SHP77 (cell line): ENCODE measurements at places on chromosomes 2 and 18.
A peak's percentile ranks its signal among the peaks of the same experiment; 100 is the strongest.

DNA sequence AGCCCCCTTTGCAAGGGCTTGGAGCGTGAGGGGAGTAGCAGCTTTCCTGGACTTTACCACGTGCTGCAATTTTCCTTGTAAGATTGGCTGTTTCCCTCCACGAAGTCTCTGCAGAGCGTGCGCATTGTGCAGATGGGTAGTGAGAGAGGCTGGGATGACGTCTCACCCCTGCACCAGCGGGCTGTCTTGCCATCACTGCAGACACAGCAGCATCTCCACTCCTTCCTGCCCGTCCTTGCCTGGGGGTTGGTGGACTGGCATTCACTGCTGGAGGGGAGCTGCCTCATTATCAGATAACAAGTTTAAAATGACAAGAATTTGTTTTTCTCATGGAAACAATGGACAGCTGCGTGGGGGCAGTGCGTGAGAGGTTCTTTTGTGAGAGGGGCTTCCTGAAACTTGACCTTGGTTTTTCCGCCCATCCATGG, 45.3 kb upstream of the HS6ST1 start:
- DNase-seq: no peak

DNA sequence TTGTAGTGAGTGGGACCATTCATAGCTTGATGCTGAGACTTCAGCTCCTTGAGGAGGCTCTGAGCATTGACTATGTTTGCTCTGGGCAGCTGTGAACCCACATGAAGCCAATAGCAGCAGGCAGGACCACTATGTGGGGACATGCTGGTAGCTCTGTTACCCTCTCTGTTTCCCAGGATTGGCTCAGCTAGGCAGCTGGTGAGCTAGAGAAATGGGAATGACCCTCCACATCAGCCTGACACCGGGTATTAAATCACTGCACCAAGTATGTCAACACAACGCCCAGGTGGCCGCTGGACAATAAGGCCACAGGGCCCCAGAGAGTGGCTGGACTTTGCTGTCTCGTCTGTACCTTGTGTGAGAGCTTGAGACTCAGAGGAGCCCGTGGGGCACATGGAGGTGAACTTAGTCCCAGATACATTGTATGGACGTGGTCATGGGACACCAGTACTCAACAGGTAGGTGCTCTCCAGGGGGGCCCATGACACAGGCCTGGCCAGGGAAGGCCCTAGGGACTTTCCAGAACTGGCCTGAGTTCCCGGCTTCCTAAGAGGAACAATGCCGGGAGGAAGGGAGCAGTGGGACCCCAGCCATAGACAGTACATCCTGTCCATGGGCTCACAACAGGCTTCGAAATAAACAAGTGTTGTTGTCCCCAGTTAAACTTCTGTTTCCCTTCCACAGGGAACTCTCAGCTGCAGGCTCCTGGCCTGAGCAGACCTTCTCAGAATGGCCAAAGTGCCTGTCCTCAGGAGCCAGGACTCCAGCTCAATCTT, 35.2 kb downstream of the HS1BP3 start:
- no peak for DNase-seq

GRCh38 chr2:168470320-168471162, 14.5 kb downstream of the CERS6 start:
- DNase-seq: no peak

DNA sequence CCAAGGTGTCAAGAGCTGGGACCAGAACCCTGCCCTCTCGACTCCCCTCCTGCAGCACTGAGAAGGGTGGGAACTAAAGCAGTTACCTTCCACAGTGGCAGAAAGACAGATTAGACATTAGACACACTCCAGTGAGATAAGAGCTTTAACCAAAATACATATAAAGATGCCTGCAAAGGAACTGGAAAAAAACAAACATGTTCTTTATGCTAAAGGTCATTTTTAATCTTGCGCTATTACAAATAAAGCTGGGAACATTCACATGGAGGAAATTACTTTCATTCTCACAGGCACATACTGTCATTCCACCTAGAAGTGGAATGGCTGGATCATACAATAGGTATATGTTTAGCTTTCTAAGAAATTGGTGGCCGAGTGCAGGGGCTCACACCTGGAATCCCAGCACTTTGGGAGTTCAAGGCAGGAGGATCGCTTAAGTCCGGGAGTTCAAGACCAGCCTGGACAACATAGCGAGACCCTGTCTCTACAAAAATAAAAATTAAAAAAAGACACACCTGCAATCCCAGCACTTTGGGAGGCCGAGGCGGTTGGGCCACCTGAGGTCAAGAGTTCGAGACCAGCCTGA, 41.9 kb downstream of the C2orf76 start:
- DNase-seq: no peak

DNA sequence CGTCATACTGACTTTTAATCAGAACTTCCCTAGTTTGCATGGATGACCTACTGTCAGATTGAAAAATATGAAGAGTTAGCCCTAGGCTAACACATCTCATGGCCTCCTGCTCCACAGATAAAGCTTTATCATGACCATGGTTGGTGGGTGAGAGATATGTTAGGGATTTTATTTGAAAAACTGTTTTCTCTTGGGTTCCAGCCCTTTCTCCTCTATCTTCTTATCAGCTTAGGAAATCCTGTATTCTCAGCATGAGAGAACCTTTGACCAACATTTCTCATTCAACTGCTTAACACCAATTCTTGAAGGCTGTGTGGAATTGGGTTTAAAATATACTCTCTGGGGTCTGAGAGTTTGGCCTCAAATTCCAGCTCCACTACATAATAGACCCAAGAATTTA, 1407.0 kb upstream of the CELF4 start:
- DNase-seq: no peak

DNA sequence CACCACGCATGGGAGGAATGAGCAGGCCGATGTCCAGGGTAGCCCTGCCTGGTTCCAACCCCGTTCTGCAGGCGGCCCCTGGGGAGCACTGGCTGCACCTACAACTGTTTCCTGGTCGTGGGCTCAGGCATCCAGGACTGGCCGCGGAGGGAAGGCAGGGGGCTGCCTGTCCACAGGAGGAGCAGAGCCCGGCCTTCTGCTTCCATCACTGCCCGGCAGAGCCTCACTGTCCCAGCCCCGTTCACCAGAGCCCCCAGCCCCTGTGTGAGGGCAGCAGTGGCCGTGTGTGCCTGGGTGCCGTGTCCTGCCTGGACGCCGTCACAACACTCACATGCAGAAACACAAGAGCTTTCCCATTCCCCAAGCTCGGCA, 56.2 kb downstream of the KCNG2 start:
- no peak for DNase-seq

DNA sequence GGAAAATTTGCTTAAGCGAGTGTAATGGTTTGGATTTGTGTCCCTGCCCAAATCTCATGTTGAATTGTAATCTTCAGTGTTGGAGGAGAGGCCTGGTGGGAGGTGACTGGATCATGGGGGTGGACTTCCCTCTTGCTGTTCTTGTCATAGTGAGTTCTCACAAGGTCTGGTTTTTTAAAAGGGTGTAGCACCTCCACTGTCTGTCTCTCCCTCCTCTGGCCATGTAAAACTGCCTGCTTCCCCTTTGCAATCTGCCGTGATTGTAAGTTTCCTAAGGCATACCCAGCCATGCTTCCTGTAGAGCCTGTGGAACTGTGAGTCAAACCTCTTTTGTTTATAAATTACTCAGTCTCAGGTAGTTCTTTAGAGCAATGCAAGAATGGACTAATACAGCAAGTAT, 6.6 kb downstream of the YIPF4 start:
- no peak for DNase-seq

DNA sequence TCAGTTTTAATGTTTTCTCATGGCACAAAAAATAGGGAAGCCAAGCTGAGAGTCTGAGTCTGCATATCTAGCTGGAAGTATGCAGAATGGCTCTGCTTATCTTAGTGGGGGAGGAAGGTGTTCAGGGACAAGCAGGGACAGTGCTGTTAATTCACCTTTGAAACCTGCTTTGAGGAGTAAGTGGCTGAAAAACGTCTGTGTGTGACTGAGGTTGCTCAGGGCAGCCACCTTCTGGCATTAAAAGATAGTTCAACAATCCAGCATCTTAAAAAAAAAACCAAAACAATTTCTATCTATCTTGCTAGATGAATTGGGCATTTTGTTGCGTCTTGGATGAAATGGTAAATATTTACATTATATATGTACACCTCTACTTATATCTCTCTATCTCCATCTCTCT, 2.0 kb upstream of the TRPM8 start:
- no peak for DNase-seq

- no peak for DNase-seq
Observed at GRCh38 chr18:13627639-13628038, 98.7 kb downstream of the FAM210A start.

GRCh38 chr2:126534478-126534877, 121.5 kb upstream of the GYPC start:
- DNase-seq: no peak

DNA sequence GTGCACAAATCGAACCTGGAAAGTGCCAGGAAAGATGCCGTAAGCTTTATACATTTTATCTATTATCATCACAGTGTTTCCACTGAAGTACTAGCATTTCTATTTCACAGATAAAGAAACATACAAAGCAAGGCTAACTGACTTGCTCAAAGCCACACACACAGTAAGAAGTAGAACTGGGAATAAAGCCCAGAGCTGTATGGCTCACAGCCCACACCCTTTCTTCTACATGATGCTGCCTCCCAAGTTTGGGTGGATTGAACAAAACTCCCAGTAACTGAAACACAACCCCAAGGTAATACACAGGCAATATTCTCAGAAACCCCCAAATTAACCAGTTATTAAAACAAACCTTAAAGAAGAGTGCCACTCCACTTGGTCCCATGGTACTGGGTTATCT, 11.2 kb downstream of the SAP130 start:
- no peak for DNase-seq

DNA sequence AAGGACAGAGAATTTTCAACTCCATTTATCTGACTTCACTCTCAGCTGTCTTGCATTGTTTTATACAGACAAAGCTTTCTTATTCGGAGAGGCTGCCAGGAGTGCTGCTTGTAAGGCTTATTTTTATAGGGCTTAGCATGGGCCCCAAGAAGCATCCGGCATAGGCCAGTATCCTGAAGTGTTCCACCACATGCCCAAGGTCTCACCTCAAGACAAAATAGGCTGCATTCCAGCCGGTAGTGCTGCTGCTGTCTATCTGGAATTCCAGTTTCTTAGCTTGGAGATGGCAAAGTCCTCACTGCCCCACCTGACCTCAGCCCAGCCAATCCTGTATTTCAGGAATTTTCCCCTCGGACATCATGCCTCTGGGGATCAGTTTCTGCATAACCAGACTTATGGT, 47.6 kb upstream of the MCFD2 start:
- DNase-seq: no peak

DNA sequence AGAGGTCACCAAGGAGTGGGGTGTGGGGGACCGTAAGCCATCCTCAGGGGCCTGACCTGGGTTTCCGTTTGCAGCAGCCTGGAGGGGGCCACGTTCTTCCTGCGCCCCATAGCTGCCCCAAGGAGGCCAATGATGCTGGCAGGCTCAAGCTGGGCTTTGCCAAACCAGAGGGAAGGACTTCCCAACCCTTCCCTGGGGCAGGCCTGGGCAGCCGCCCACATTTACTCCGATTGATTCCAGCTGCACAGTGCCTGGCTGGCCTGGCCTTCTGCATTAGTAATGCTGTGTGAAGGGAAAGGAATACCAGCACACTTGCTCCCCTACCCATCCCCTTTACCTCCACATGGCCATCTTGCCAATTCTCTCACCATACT, 360.6 kb upstream of the SLC14A2 start:
- no peak for DNase-seq

DNA sequence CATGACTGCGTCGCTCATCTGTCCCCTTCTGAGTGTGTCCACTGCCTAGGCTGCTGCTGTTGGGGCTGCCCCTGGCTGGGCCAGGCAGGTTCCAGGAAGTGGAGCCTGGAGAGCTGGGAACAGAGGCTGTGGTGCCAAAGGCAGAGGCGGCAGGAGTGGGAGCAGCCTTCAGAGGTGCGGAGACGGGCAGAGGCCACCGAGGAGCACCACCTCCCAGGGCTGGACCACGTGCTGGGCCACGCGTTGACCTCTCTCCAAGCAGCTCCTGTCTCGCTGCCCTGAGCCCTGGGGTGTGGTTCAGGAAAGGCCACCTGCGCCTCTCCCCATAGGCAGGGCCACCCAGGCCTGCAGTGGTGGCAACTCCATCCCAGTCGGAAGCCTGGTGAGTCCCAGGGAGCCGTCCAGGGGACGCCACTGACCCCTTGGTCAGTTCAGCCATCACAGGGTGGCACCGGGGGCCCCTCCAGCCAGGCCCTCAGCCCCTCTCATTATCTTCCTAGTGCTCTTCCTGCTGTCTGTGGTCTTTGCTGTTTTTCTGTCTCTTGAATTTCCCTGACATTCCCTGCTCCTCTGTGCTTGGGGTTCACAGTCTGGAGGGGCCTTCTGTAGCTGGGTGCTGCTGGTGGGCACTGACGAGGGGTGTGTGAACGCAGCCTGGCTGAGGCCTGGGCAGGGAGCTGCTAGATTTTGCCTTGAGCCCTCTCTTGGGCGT, 122.8 kb upstream of the HS6ST1 start:
- no peak for DNase-seq

- DNase-seq: no peak
Observed at GRCh38 chr2:98839292-98839691, 96.7 kb downstream of the CRACDL start.

DNA sequence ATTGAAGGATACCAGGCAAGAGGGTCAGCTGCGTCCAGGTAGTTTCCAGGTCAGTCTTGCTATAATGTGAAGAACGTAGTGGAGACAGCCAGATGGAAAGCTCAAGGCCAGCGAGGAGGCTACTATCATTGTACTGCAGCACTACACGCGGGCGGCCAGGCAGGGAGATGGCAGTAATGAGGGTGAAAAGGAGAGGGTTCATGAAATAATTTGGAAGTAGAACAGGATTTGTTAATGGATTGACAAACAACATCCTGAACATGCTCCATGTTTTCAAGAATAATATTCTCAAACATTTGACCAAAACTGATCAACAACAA, 17.1 kb downstream of the SPIRE1 start:
- peak; percentile 26 for DNase-seq

DNA sequence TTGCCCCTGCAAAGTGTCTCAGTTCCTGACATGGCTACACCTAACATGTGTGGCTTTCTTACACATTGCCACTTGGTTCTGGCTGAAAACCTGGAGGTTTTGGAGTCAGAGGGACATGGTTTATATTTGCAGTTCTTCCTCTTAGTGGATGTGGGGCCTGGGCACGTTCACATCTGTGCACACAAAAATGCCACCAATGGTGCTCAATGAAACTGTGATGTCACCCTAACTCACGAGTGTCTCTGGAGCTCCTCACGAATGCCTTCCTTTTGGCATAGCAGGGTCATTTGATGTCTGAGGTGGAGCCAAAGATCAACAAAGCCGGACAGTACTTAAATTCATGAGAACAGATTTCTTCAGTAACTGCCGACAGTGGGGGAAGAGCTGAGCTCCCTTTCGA, 231.7 kb upstream of the HS6ST1 start:
- DNase-seq: no peak

DNA sequence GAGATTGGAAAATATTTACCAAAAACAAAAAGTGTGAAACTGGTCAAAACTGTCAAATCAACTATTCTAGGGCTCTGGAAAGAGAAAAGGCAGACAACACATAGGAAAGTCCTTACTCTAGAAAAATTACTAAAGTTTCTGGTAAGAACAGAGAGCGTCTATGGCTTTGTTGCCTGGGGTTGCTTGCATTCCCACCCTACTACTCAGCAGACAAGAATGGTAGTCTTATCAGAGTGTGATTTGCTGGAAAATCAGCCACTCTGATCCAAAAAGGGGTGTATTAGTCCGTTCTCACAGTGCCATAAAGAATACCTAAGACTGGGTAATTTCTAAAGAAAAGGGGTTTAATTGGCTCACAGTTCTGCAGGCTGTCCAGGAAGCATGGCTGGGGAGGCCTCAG, 50.3 kb upstream of the CDH20 start:
- DNase-seq: no peak
